ENCODE measurements at places on chromosomes 3 and 15.

DNA sequence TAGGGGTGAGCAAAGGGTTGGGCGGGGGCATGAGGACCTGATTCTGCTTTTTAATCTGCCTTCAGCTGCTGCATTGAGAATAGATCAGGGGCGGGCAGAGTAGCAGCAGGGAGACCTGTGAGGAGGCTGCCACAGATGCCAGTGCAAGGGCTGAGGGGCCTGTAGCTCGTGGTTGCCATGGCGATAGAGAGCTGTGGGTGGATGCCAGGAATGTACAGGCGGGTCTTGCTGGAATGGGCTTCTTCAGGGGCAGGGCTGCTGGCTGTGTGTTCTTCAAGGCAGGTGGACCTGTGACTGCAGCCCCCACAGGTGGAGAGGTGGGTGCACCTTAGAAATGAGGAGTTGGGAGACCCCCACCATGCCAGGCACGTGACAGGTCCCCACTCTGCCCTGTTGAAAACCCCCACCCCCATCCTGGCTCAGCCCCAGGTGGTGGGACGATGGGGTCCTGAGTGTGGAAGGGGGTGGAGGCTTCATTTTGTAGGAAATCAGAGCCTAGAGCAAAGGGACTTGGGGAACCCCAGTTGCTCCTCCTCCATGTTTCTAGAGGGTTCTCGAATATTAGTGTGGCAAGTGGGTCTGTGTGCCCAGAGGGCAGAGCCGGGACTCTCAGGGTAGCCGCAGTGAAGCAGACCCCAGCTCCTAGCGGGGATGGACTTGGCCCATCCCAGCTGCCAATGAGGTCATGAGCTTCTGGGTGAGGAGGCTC, 38.3 kb downstream of the SLC6A6 start:
- DNase-seq = no peak

- DNase-seq = no peak
Observed at GRCh38 chr3:16430717-16431630, 82.5 kb downstream of the RFTN1 start.

DNA sequence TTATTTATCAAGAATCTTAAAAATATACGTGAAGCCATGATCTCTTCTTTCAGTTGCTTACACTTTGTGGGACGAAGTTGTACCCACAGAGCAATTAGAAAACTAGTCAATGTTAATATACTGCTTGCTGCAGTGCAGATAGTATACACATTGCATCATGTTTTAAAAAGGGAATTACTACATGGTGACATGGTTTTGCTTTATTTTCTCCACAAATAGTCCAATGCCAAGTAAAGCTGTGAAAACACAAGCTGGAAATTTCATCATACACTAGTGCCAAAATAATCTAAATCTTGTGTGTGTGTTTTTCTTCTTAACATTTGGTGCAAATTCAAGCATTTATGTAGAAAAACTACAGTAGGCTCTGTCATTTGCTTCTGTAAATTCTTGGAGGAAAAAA, 233.0 kb downstream of the EPHA3 start:
- DNase-seq = no peak

DNA sequence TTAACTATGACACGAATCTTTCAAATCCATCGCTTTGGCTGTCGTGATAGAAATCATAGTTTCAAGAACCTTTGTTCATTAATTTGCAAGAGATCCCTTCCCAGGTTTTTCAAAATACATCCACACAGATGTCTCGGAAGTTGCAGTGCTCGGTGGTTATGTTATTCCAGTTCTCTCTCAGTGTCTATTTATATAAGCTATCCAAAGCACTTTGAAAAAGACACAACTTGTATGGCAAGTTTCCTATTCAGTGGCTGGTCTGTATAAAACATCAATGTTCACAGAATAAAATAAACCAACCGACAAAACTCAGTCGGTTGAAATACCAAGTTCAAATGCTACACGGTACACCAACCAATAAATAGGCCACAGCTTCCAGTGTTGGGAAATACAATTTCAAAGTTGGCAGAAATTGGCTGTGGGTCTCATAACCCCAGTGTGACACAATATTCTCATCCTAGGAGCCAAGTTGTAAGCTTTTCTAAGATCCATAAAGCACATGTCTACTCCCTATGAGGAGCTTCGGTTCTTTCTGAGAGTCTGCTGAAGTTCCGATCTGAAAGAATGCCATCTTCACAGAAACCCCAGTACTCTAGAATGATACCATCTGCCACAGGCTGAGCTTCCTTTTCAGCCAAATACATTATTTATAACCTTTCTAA, 23.7 kb downstream of the SATB1 start:
- no peak for DNase-seq

DNA sequence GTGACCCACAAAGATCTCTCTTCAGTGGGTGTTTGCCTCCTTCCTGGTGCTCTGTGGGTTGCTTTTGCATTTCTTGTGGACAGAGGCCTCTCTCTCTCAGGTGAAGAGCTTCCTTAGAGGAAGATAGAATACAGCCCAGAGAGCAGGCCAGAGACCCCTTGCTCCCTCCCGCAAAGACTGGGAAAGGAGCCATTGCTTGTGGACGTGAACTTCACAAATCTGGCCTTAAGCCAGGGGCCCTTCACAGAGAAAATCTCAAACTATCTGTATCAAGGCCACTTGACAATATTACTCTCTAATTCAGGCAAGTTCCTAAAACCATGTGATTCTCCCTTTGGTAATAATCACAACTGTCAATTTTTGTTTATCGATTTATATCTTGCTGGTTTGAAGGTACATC, 30.4 kb upstream of the CLK3 start:
- no peak for DNase-seq

DNA sequence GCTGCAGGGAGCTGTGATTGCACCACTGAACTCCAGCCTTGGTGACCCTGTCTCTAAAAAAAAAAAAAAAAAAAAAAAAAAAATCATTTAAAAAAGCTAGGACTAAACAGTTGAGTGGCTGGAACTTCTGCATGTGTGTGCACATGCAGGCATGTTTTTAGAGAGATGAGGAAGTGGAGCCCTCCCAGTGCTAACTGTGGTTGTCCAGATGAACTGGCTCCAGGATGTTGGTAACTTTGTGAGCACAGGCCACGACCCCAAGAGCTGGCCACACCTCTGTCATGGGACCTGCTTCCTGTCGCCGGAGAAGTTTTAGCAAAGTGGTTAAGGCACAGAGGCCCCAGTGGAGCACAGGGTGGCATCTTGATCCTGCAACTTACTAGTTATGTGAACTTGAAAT, 27.0 kb downstream of the CHCHD6 start:
- DNase-seq = no peak

DNA sequence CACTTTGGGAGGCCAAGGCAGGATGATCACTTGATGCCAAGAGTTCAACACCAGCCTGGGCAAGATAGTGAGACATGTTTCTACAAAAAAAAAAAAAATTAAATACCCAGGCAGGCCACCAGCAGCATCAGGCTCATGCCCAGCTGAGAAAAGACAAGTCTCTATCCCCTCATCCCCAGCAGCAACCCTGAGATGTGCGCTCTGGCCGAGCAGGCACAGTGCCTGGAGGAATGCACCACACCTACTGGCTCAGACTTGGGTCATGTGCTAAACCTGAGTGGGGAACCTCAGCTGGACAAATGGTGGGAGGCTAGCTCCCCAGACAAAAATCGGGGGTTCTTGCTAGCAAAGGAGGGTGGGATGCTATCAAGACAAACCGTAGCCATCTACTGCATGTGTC, 10.2 kb upstream of the CCDC174 start:
- no peak for DNase-seq

Data from activated naive CD8-positive, alpha-beta T cell treated with anti-CD3 and anti-CD28 coated beads, Interleukin-2, amount 50 U/mL, for 16 hours (primary cell).